ENCODE measurements at places on chromosomes 6 and 20. TPM values are rescaled to one million over a fixed set of nuclear protein-coding genes. Genes with fewer than 3 reads are reported as not detected.

Gene CLVS2
- total RNA-seq = not detected

Gene TRIM40
- total RNA-seq = not detected

Gene DLK2
- total RNA-seq = 0.46 TPM

Gene OPN5
- not detected for total RNA-seq

Data from epithelial cell of umbilical artery (primary cell).